ENCODE measurements at places on chromosomes 5 and 9.

DNA sequence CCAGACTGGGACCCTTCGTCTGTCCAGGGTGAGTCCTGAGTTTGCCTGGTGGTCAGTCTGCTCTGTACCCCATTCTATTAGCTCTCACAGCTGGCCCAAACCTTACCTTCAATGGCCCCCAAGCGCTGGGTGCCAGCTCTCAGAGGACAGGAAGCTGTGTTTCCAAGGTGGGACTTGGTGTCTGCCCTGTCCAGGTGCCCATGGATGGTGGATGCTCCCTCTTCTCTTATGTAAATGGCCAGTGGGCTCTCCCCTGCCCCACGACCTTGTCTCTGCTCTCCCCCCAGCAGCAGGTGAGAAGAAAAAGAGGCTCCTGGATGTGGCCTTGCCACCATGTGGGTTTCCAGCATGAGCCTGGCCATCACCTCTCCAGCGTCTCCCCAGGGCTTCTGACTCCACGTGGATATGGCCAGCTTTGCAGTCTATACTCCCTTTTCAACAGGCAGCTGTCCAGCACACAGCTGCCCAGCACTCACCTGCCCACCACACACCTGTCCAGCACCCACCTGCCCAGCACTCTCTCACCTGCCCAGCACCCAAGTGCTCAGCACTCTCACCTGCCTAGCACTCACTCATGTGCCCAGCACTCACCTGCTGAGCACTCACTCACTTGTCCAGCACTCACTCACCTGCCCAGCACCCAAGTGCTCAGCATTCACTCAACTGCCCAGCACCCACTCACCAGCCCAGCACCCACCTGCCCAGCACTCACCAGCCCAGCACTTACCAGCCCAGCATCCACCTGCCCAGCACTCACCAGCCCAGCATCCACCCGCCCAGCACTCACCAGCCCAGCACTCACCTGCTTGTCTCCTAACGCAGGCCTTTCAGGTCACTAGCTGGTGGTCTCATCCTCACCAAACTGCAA is 136.2 kb upstream of the IRX2 start:
- no peak for DNase-seq

GRCh38 chr9:20353931-20354652 is 268.2 kb downstream of the MLLT3 start:
- DNase-seq: no peak

- DNase-seq: no peak
Observed at GRCh38 chr9:2043881-2044462, 28.8 kb downstream of the SMARCA2 start.

DNA sequence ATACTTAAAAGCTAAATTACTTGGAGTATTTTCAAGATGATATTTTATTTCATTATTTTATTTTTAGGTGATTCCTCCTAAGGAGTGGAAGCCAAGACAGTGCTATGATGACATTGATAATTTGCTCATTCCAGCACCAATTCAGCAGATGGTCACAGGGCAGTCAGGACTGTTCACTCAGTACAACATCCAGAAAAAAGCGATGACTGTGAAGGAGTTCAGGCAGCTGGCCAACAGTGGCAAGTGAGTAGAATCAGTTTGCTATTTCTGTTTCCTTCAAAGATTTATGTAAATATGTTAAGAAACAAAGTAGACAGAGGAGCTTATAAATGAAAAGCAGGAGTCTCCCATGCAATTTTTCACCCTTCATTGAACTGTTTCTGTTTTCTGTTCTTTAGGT is 47.8 kb downstream of the KDM4C start:
- no peak for DNase-seq

DNA sequence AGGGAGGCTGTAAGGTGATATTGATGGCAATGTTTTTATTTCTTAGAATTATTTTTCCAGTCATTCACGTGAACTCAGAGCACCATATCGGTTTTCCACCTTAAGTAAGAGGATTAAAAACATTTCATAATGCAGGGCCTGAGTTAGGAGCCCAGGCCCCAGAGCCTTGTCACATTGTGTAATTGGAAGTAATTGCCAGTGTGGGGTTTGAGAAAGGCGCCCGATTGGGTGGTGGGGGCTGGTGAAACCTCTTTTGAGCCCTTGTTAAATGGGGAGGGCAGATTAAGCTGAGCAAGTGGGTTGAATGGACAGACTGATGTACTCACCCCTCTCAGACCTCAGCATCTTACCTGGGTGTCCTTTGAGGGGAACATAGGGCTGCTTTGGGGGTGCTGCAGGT is 116.7 kb upstream of the PITX1 start:
- DNase-seq: no peak

DNA sequence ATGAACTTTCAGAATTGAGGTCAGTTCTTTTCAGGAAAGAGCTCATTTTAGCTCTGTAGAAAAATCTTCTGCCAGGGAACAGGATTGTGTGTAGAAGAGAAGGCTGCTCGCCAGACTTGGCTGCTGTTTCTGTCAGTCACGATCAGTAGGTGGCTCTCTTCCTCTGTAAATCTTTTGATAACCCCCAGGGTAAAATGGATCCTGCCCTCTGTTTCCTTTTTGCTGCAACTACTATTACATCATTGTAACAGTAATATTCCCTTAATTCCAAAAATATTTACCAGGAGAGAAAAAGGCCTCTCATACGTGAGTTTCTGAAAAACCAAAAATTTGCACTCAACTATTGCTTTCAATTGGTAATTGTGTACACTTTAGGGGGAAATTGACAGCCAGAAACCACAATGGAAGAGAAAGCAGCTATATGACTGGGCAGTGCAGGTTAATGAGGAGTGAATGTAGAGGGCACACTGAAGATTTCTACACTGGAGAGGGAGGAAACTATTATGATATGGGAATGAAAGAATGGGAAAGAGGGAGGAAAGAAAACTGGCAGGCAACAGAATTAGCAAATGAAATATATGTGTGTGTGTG is 12.3 kb downstream of the IFNA21 start:
- peak; percentile 33 for DNase-seq

DNA sequence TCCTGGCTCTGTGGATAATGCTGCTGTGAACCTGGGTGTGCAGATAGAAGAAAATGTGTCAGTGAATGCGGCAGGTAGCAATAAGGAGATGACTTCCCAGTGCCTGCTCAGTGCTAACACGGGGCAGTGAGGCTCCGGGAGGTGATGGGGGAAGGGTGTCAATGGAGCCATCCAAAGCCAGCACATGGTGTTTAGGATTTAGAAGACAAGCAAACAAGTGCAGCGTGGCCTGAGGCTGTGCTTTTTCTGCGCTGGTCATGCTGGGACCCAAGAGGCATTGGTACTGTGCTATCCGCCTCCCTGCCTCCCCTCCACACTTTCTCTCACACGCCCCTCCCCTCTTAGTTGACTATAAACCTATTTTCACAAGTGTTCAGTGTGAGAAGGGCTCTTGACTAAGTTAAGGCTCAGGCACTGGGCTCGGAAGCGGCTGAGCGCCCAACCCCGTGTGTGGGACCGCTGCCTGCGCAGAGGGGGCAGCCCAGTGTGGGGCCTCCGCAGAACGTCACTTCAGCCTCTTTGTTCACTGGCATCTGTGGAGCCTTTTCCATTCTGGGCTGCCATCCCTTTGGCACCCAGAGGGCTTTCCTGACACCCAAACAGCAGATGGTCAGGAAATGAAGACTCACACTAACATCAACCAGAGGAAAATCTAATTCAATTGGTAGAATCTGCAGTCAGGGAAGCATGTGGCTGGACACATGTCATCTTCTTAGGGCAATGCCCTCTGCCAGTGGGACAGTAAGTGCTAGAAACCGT is 21.8 kb upstream of the NINJ1 start:
- no peak for DNase-seq

DNA sequence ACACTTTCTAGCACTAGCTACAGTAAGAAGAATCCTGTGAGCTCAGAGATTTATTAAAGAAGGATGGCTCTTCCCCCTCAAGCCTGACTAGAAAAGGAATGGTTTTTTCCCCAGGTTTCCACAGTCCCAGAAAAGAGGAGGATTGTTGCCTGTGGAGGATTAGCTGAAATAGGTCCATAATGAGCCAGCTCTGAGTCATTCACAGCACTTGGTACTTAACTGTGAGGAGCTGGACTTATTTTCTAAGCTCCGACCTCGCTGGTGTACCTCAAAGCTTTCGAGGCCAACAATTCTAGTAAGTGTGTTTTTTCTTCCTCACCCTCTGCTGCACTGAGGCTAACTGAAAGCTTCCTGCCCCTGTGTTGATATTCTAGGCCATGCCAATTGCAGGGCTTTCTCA is 222.5 kb upstream of the IL12B start:
- no peak for DNase-seq

- DNase-seq: no peak
Observed at GRCh38 chr9:2833096-2833495, 10.8 kb downstream of the PUM3 start.

GRCh38 chr5:164475339-164475977 is 970.0 kb downstream of the MAT2B start:
- DNase-seq: peak; percentile 3

DNA sequence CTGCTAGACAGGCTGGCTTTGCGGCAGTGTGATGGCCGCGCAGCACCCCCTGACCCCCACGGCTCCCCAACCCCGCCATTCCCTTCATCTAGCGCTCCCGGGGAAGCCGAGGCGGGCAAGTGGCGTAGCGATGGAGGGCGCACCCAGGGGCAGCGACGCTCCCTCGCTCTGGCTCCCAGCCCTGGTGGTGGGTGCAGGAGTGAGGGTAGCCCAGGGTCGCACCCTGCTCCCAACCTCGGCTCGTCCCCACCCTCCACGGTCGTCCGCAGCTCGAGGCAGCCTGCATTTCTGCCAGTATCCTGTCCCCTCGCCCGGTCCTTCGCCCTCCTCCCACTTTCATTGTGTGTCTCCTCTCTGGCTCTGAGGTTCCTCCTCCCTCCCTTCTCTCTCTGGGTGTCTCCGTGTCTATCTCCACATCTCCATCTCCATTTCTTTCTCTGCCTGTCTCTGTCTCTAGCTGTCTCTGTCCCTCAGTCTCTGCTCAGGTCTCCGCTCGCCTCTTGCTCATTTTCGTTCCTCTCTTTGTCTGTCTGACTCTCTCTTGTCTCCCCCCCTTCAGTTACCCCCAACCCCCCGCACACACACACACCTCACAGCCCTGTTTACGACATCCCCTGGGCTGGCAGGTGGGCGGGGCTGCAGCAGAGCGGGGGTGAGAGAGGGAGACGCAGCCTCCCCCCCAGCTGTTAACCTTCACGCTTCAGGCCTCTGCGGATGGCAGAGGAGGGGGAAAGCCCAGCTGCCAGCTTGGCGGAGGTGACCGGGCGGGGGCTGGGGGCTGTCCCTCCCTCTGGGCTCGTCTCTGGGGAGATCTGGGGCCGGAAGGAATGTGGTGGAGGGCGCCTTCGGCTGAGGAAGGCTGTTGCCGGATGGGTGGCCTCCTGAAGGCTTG is 48.7 kb upstream of the PSD2 start:
- peak; percentile 84 for DNase-seq

DNA sequence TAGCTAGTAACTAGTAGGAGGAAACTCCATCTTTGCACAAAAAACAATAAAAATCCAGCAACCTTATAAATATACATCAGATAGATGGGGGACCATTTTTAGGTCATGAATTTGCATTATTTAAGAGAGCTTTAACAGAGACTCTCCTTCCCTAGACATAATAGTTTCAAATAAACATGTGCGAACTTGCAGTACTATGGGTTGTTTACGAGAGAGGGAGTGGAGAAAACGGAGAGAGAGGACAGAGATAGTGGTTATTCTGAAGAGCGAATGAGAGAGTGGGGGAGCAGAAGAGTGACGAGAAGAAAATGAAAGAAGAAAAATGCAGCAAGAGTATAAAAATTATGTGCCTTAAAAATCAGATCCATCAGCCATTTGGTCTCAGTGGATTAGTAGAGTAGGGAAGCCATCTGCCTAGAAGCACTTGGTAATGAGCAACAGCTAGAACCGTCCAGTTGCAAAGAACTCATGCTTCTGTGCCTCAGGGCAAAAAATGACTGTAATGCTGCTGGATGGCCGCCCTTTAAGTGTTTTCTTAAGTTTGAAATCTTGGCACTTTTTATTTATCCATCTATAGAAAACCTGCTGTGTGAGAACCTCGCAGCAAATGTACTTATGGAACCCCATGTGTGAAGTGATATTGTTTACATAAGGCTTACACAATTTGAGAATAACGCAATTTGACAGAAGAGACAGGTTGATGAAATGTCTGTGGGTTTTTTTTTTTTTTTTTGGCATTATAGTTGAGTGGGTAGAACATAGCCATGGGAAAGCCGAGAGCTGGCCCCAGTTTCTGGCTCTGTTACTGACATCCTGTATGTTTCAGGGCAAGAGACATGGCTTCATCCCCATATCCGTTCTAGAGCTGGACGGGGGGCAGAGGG is 95.6 kb upstream of the ZNF608 start:
- DNase-seq: no peak

DNA sequence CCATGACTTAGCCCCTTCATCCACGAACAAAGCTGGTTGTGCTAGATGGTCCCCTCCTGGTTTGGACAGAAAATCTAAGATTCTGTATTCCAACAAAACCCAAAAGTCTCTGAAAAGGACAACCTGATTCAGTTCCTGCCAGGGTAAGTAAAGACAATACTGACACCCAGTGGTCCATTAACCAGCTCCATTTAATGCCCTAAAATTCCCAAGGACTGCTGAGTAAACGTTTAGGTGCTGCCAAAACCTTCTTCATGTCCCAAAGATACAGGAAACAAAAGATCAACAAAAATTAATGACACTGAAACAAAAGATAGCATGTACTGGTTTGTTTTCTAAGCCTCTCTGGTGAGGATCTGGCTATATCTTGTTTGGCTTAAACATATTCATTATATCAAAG is 25.3 kb upstream of the PPP1R2B start:
- DNase-seq: no peak

DNA sequence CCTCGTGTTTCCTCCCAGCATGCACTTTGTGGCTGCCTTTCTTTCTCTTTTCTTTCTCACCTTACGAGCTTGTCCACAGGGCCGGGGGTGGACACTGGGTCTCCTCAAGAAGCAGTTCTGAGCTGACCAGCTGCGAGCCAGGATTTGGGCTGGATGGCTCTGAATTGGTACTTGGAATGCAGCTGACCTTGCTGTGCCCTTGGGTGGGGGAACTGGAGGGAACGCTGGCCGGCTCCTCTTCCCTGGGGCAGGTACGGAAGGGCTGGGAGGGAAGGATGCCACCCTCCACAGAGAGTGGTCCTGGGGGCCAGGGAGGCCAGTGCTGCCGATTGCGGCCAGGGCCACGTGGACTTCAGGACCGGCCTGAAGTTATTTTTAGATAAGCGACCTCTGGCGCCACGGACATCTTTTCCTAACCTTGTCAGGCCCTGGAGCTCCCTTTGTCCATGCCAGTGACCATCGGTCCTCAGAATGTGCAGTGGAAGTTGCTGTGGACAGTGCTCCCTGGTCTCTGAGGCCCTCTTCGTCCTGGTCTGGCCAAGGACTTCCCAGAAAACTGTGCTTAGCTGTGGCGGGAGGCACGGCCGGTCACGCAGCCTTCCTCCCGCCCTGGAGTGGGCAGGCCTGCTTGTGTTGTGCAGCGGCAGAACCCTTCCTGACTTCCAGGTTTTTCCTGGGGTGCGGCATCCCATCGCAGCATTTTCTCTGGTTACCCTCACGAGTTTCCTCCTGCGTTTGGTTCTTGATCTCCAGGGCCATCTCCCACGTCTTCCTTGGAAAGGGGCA is 13.5 kb upstream of the AHRR start:
- peak; percentile 9 for DNase-seq

GRCh38 chr5:143026380-143026779 is 256.2 kb downstream of the ARHGAP26 start:
- no peak for DNase-seq

Measured in GM13977 (cell line).